Posterior cingulate gyrus (tissue), 11 donors: ENCODE measurements at places on chromosomes 5 and 9.

DNA sequence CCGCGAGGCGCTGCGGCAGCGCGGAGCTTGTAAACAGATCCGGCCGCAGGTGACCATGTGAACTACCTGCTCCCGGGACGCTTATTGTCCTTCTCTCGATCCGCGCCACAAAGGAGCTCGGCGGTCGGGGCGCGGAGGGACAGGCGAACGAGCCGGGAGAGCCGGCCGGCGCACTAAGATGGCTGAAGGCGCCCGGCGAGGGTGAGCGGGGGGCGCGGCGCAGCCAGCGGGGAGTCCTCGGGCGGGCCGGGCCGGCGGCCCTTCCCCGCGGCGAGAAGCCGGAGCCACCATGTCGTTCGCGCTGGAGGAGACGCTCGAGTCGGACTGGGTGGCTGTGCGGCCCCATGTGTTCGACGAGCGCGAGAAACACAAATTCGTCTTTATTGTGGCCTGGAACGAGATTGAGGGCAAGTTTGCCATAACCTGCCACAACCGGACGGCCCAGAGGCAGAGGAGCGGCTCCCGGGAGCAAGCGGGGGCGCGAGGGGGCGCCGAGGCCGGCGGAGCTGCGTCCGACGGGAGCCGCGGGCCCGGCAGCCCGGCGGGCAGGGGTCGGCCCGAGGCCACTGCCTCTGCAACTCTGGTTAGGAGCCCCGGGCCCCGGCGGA is 535 bp downstream of the JMY start:
- no peak for DNase-seq

DNA sequence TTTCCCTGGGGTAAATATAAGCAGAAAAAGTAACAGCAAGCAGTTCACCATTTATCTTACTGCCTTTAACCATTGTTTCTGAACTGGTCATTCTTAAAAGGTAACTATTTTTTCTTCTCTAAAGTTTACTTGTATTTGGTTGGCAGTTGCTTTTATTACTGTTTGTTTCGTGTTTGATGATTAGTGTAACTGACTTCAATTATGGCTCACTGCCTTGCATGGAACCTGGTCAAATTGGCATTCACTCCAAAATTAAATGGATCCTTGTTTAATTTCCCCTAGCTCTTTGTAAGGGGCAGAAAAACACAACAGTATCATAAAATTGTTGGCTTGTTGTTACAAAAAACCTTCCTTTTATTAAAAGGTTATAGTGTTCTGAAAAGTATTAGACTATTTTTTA is 1723.9 kb upstream of the CDH6 start:
- DNase-seq = no peak

- no peak for DNase-seq
Observed at GRCh38 chr5:41748631-41749030, 121.6 kb downstream of the OXCT1 start.

- DNase-seq = no peak
Observed at GRCh38 chr9:117535973-117536372, 121.1 kb upstream of the ASTN2 start.

- DNase-seq = no peak
Observed at GRCh38 chr5:181242031-181242451, 1.7 kb downstream of the RACK1 start.

GRCh38 chr9:76462126-76462525 is 3.1 kb downstream of the GCNT1 start:
- no peak for DNase-seq

DNA sequence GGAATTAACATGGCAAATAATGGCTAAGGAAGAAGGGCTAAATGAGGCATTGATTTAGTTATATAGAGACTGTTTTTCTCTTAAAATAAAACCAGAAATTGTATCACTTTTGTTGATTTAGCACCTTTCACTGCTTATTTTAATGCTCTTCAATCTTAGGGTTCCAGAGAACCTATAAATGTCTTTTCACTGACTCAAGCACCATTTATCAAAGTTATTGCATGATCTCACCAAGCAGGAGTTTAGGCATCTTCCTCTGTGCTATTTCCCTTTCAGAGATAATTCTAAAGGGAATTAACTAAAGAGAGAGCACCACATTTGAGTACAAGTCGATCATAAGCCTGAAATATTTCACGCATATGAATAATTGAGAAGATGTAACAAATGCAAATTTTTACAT is 357.1 kb downstream of the CDH18 start:
- no peak for DNase-seq

DNA sequence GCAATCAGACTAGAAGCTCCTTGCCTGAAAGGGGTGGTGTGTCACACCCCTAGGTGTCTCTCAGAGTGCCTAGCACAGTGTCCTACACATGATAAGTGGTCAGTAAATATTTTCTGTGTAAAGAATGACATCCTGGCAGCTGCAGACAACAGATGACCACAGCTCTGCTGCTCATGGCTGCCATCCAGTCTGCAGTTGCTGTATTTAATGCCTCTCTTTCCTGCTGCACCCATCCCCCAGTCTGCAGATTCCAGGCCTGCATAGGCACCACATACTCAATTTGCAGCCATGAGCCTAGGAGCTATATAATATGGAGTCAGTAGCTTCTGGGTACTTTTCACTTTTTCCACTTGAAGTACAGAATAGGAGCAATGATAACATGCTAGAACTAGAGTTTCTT is 94.9 kb upstream of the NR4A3 start:
- no peak for DNase-seq

GRCh38 chr5:140509898-140510297 is 37.6 kb upstream of the EIF4EBP3 start:
- DNase-seq = no peak

GRCh38 chr5:173454736-173455598 is 126.8 kb upstream of the STC2 start:
- no peak for DNase-seq

DNA sequence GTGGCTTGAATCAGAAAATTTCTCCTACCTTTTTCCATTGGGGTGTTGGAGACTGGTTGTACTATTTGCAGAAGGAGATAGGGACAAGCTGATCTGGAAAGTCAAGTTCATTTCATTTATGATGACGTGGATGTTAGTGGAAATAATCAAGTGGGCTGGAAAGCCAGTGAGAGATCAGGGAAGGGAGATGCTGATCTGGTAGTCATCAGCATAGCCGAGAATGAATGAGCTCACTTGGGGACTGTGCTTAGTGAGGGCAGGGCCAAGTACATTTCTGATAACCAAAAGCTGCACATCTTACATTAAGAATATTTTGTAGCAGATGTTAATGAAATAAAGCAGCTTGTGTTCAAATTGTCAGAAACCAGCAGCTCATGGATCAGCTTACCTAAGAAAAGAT is 12.1 kb downstream of the MAN2A1 start:
- no peak for DNase-seq

GRCh38 chr5:176810687-176811501 is 535 bp downstream of the UNC5A start:
- DNase-seq = no peak

GRCh38 chr5:82164176-82164976 is 113.8 kb downstream of the RPS23 start:
- no peak for DNase-seq

DNA sequence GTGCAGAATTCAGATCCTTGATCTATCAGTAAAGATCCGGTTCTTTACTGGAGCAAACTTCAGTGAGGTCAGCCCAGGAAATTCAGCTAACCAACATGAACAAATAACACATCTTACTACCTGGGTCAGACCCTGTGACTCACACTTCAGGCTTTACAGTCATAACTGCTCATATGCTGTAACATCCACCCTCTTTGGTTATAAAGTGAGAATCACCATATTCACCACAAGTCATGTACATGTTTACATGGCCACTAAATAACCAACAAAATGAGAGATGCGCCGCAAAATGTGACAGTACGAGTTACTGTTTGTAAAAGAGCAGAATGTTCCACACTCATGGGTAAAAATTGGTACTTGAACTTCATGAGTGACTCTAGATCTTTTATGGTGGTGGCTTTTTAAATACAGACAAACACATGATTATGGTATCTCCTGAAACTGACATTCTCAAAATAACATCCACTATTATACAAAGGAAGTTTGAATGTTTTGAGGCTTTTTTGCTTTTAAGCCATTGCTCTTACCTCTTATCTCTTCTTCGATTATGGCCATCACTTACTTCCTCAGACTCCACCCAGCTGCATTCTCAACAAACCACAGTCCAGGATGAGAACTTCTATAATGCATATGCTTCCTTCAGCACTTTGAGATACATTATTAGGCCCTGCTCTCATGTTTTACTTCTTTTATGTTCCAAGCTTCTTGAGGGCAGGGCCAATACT is 516.6 kb downstream of the RAB3C start:
- no peak for DNase-seq

DNA sequence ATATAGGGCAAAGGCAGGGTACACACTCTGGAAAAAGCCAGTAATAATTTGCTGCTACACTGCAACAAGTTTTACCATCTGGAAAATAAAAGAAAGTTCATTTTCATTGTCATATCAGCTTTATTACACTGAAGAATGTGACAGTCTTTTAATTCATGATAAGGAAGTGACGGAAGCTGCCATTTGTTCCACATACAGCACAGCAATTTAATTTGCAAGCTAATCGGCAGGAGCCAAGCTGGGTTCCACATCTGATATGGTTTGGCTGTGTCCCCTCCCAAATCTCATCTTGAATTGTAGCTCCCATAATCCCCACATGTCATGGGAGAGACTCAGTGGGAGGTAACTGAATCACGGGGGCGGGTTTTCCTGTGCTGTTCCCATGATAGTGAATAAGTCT is 16.5 kb downstream of the PRELID2 start:
- no peak for DNase-seq

GRCh38 chr5:143249851-143250250 is 153.6 kb downstream of the NR3C1 start:
- no peak for DNase-seq

DNA sequence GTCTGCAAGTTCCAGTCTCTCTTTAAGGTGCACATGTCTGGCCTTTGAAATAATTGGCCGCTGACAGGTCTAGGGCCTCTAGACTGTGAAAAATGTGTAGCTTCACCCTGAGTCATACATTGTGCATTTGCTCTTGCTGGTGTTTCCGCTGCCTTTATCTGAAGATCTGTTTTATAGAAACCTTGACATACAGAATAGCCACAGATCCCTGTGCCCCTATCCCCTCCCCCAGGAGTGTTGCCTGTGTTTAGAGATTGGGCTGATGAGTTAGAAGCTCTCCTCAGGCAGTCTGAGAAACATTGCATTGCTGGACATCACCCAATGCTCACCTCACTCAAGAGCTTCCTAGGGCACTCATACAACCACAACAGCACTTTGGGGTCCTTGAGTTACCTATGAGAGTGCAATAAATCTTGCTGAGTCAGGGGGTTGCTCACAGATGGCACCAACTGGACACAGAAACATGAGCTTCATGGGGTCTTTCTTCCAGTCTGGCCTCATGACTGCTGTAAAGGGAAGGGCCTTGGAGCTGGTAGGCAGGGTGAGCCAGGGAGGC is 3.8 kb upstream of the ZNF782 start:
- DNase-seq = no peak

GRCh38 chr5:136013559-136013958 is 15.2 kb upstream of the TGFBI start:
- no peak for DNase-seq
